ENCODE measurements at places on chromosomes 1 and 21. TPM values are rescaled to one million over a fixed set of nuclear protein-coding genes. Genes with fewer than 3 reads are reported as not detected.

DNA sequence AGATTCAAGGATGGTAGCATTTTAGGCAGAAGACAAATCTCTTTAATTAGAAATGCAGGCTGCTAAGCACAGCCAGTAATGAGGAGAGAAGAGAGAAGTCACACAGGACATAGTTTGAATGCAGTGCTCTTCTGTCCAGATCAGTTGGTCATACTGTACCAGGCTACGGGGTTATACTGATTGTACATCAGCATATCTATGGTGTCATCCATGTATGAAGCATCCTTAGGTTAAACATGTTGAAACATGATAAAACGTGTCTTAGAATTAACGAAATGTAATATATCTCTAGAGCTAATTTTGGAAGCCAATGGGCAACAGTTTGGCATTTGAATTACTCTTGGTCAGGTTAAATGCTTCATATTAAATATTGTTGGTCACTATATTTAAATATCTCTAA, 199.1 kb downstream of the RYR2 start:
- no peak overlapping the region for H3K27ac ChIP-seq
- no peaks in the 10 kb centered on the region for H3K27me3 ChIP-seq
- H3K36me3 ChIP-seq: no peaks in the 10 kb centered on the region
- DNase-seq: no peak
- H3K4me3 ChIP-seq: no peak overlapping the region
- H3K4me1 ChIP-seq: no peaks in the 10 kb centered on the region

DNA sequence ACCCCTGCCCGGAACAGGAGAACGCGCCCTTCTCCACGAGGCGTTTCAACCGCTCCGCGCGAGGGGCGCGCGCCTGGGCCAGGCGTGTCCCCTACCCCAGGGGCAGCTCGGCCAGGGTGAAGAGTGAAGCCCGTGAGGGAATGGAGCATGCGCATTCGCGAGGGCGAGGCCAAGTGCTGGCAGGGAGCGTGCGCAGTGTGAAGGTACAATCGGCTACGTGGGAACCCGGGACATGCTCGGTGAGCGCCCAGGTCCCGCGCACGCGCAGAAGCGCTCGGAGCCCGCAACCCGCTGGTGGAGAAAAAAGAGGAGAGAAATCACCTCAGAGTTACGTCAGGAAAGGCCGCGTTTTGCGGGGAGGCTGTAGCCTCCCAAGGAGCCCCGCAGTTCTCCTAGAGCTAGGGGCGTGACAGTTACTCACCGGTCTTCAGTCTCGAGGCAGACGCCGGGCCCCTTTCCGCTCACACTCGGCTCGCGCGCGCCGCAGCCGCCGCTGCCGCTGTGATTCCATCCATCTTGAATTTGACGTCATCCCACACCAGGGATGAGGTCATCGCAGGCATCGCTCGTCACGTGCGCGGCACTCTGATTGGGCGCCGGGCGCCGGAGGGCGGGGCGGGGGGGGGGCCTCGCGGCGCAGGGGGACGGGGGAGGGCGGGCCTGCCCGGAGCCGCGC, at the start of gene ZBTB21:
TSS of gene ZBTB21 (minus strand) at position 530 of the 676 bp plus-strand sequence. CDS start 16,265 bp downstream, outside the sequence.
- H3K27me3 ChIP-seq: no peaks in the 10 kb centered on the region
- H3K36me3 ChIP-seq: peaks cover 4% of the 10 kb centered on the region
- peak; percentile 96 for DNase-seq

DNA sequence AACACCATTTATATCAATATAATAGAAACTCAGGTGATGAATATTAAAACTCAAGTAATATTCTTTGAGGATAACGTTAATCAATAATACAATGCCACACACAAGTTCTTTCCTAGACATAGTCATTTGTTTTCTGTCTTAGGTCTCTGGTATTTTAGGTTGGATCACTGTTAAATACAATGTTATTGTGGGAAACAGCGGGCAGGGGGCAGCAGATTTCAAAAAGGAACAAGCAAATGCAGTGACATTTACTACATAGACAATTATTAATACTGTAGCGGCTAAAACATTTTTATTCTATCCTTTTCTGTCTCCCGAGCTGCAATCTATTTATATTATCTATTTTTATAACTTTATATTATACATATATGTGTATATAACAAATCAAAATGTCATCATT, 186.4 kb upstream of the ZNHIT6 start:
- H3K4me3 ChIP-seq: no peak overlapping the region
- no peaks in the 10 kb centered on the region for H3K36me3 ChIP-seq
- no peak for DNase-seq

GRCh38 chr1:180533266-180533987, 25.3 kb upstream of the OVAAL start:
- no peaks in the 10 kb centered on the region for H3K36me3 ChIP-seq
- H3K27me3 ChIP-seq: no peaks in the 10 kb centered on the region
- H3K4me3 ChIP-seq: no peak overlapping the region
- H3K27ac ChIP-seq: no peak overlapping the region

GRCh38 chr1:118863688-118864087, 124.5 kb downstream of the TBX15 start:
- H3K27ac ChIP-seq: no peak overlapping the region
- H3K4me3 ChIP-seq: no peak overlapping the region
- H3K36me3 ChIP-seq: no peaks in the 10 kb centered on the region
- H3K4me1 ChIP-seq: no peaks in the 10 kb centered on the region
- no peak for DNase-seq

DNA sequence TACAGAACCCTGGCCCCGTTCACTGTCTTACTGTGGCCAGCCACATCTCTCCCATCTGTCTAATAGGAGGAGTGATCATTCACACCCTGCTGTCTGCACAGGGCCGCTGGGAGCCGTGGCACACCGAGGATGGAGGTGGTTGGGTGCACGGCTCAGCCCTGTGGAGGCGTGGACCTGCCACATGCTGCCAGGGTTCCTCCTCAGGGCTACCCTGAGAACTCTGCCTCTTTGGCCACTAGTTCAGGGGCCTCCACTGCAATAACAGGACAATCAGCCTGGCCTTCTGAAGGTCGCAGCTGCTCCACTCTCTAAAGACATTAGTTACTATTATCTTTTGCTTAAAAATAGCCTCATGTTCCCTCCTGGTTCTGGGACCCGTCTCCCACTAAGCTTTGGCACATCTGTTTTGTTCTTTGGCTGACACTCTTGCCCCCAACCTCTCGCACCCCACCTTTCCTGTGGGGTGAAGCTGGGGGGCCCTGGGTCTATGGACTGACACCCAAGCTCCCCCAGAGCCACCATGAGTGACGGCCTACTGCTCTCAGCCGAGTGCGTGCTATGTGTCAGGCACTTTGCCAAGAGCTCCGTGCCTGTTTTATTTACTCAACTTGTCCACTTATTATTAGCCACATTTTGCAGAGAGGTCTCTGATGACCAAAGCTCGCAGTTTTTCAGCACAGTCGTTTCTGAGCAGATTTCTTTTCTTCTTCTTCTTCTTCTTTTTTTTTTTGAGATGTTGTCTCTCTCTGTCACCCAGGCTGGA, 66.3 kb downstream of the ARHGEF10L start:
- H3K36me3 ChIP-seq: peaks cover 13% of the 10 kb centered on the region
- H3K27ac ChIP-seq: peak overlapping the region; percentile 52
- no peak for DNase-seq
- H3K4me1 ChIP-seq: peaks cover 28% of the 10 kb centered on the region
- H3K27me3 ChIP-seq: no peaks in the 10 kb centered on the region

- no peak overlapping the region for H3K4me3 ChIP-seq
- no peaks in the 10 kb centered on the region for H3K27me3 ChIP-seq
- peaks cover 6% of the 10 kb centered on the region for H3K36me3 ChIP-seq
Observed at GRCh38 chr1:37998089-37998808, 7.1 kb downstream of the FHL3 start.

GRCh38 chr1:185961664-185962063, 227.5 kb downstream of the HMCN1 start:
- DNase-seq: no peak
- no peaks in the 10 kb centered on the region for H3K4me1 ChIP-seq
- H3K27ac ChIP-seq: no peak overlapping the region
- no peak overlapping the region for H3K4me3 ChIP-seq
- H3K36me3 ChIP-seq: no peaks in the 10 kb centered on the region
- H3K27me3 ChIP-seq: no peaks in the 10 kb centered on the region

DNA sequence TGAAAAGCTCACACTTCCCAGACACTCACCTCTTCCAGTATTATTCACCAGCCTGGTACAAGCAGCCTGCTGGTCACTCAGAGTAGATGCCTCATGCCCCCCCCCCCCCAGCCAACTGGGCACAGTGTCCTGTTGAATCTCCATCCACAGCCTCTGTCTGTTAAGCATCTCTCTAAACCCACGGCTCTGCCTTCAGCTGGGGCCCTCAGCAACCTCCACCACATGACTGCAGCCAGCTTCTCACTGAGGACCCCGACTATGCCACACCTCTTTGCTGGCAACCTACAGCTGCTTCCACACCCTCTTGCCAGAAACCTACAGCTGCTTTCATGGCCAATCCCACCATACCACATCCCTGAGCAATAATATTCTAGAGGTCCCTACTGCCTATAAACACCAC, 113.1 kb downstream of the RHOU start:
- no peak overlapping the region for H3K27ac ChIP-seq
- H3K36me3 ChIP-seq: no peaks in the 10 kb centered on the region
- no peaks in the 10 kb centered on the region for H3K27me3 ChIP-seq
- H3K4me1 ChIP-seq: peaks cover 7% of the 10 kb centered on the region
- peak; percentile 33 for DNase-seq

DNA sequence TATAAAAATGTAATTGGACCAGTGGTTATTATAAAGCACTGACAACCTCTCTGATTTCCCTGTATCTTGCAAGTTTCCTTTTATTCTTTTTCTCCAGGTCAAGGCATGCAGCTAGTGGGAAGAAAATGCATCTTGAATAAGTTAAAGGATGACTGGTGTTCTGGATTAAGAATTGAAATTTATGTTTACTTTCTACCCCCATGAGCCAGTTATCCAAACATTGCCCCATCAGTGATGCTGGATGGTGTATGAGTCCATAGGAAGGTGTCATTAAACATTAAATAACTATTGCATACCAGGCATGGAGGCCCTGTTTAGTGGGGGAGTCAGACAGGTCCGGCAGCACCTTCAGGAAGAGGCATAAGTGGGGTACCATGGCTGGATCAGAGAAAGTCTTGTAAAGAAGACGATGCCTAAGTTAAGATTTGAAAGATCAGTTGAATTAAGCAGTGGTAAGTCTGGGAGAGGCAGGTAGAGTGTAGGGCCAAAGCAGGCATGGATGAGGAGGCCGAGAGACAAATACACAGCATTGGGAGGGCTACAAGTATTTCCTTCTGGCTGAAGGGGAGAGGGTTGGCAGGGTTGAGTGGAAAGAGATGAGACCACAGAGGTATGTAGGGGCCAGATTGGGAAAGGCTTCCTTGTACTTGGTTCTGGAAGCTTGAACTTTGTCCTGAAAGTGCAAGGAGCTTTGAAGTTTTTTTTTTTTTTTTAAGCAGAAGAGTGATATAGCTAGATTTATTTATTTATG, 5.7 kb downstream of the SZRD1 start:
- no peak overlapping the region for H3K4me3 ChIP-seq
- no peak for DNase-seq
- no peaks in the 10 kb centered on the region for H3K36me3 ChIP-seq
- no peak overlapping the region for H3K27ac ChIP-seq
- peaks cover 21% of the 10 kb centered on the region for H3K4me1 ChIP-seq
- H3K27me3 ChIP-seq: no peaks in the 10 kb centered on the region

GRCh38 chr1:185956881-185957280, 222.7 kb downstream of the HMCN1 start:
- no peak for DNase-seq
- H3K27me3 ChIP-seq: no peaks in the 10 kb centered on the region
- H3K36me3 ChIP-seq: no peaks in the 10 kb centered on the region
- H3K4me1 ChIP-seq: no peaks in the 10 kb centered on the region
- H3K4me3 ChIP-seq: no peak overlapping the region

- no peak for DNase-seq
- H3K27me3 ChIP-seq: no peaks in the 10 kb centered on the region
- peaks cover 2% of the 10 kb centered on the region for H3K36me3 ChIP-seq
- no peaks in the 10 kb centered on the region for H3K4me1 ChIP-seq
- no peak overlapping the region for H3K4me3 ChIP-seq
Observed at GRCh38 chr21:37101384-37101783, 28.3 kb downstream of the TTC3 start.

DNA sequence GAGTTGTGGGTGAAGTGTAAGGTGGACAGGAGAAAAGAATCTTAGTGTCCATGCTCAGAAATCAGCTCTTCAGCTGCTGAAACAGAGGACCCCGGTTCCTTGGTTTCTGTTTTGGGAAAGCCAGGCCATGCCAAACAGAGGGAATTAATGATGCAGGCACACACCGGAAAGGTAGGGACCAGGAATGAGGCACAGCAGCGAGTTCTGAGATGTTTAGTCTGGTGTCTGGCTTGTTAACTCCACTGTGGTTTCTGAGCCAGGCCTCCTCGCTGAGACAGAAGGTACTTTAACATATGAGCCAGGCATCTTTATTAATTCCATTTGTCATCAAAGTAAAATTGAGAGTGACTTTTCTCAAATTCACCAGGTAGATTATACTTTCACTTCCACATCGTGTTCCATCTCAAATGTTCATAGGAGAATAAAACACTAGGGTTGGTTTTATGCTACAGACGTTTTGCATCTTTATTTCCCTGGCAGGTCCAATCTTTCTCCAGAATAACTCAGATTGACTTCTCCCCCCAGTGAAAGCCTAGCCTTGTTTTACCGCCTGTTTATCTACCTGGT, 23.5 kb downstream of the LRRC8D start:
- peak overlapping the region; percentile 96 for H3K4me3 ChIP-seq
- no peaks in the 10 kb centered on the region for H3K27me3 ChIP-seq
- H3K4me1 ChIP-seq: peaks cover 7% of the 10 kb centered on the region
- no peak for DNase-seq
- H3K36me3 ChIP-seq: no peaks in the 10 kb centered on the region
- peak overlapping the region; percentile 92 for H3K27ac ChIP-seq

DNA sequence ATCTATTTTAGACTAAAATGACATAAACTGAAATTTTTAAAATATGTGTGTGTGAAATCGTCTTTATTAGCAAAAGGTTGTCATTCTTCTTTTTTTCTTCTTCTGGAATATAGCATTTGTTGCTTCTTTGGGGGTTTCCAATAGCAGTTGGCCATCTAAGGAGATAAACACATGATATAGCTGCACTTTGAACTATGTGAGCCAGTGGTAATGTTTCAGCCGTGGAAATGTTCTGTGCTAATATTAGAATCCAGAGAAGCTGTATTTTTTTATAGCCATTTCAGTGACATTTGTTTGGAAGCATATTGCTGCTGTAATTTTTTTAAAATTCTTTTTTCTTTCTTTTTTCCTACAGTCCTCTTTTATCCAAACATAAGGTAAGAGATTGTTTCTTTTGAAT, 75.1 kb downstream of the CNST start:
- H3K4me3 ChIP-seq: no peak overlapping the region
- no peaks in the 10 kb centered on the region for H3K4me1 ChIP-seq

- no peaks in the 10 kb centered on the region for H3K4me1 ChIP-seq
- H3K27me3 ChIP-seq: no peaks in the 10 kb centered on the region
- no peak overlapping the region for H3K4me3 ChIP-seq
- no peak for DNase-seq
- H3K27ac ChIP-seq: no peak overlapping the region
Observed at GRCh38 chr1:96236156-96236739, 485.3 kb upstream of the PTBP2 start.

TXNIP gene
- 84.7 TPM for total RNA-seq

ATP1A4 gene
- not detected for total RNA-seq

SPRR2G gene
- not detected for total RNA-seq

CLDN8 gene
- not detected for total RNA-seq

CFAP141 gene
- total RNA-seq: not detected

BTBD19 gene
- 3.1 TPM for total RNA-seq

SPRR2A gene
- total RNA-seq: not detected
